ENCODE measurements at places on chromosomes 5 and 9. TPM values are rescaled to one million over a fixed set of nuclear protein-coding genes. Genes with fewer than 3 reads are reported as not detected.

GRCh38 chr9:125545845-125546244 is 161.2 kb downstream of the MAPKAP1 start:
- H3K4me1 ChIP-seq, result peaks cover 52% of the 10 kb centered on the region
- no peaks in the 10 kb centered on the region for H3K36me3 ChIP-seq
- H3K27ac ChIP-seq, result peak overlapping the region; percentile 49
- H3K4me3 ChIP-seq, result no peak overlapping the region
- DNase-seq, result no peak

GRCh38 chr5:89628876-89629635 is 746.1 kb upstream of the MEF2C start:
- no peak overlapping the region for H3K4me3 ChIP-seq
- no peaks in the 10 kb centered on the region for H3K27me3 ChIP-seq
- no peaks in the 10 kb centered on the region for H3K4me1 ChIP-seq
- no peak for DNase-seq
- no peak overlapping the region for H3K27ac ChIP-seq

- DNase-seq, result peak; percentile 40
- peaks cover 3% of the 10 kb centered on the region for H3K4me1 ChIP-seq
- no peaks in the 10 kb centered on the region for H3K36me3 ChIP-seq
These were observed 104.7 kb upstream of the PHYKPL start for GRCh38 chr5:178337334-178337741.

DNA sequence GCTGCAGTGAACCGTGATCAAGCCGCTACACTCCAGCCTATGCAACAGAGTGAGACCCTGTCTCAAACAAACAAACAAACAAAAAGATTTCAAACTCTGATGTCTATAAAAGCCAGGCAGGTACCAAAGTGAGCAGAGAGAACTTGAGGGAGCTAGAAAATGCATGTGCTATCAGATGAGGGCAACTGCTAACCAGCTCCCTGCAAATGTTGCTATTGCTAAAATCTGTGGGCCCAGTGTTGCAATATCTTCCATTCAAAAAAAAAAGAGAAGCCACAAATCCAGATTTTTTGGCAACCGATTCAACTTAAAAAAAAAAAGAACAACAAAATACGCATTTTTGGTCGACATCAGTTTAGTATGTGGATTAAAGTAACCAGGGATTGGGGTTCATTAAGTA is 5.5 kb downstream of the UBE2D2 start:
- no peak overlapping the region for H3K4me3 ChIP-seq
- peak; percentile 22 for DNase-seq
- peaks cover 3% of the 10 kb centered on the region for H3K36me3 ChIP-seq

DNA sequence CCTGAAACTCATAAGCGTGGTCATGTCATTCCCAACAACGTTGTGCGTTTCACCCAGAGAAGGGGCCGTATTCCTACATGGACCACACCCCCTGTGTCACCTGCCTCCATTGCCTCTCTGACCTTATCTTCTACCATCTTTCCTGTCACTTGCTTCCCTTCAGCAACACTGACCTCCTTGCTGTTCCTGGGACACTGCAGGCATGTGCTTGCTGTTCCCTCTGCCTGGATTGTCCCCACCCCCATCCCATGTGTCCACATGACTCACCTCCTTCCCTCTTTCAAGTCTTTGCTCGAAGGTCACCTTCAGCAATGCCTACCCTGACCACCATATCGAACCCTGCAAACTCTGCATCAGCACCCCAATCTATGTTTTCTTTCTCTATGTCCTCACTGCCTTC is 133.2 kb upstream of the ZNF618 start:
- H3K36me3 ChIP-seq, result no peaks in the 10 kb centered on the region
- no peak for DNase-seq
- H3K27ac ChIP-seq, result no peak overlapping the region
- no peaks in the 10 kb centered on the region for H3K4me1 ChIP-seq
- H3K27me3 ChIP-seq, result peaks cover 14% of the 10 kb centered on the region
- no peak overlapping the region for H3K4me3 ChIP-seq

GRCh38 chr9:23820451-23821374 is 5.3 kb downstream of the ELAVL2 start:
- DNase-seq, result peak; percentile 57
- H3K27ac ChIP-seq, result no peak overlapping the region

DNA sequence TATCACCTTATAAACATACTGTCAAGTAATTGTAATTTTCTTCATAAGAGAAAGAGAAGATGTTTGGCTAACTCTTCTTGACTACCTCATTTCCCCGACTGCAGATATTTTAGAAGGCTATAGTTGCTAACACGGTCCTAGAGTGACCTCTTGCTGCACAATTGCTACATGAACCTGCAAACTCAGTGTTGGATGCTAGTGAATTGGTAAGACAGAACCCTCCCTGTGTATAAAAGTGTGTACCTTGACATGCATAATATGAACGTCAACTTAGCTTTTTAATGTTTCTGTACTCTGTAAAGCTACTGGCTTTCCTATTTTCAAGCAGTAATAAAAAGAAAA is 46.7 kb upstream of the CER1 start:
- no peaks in the 10 kb centered on the region for H3K36me3 ChIP-seq
- no peaks in the 10 kb centered on the region for H3K4me1 ChIP-seq
- no peak for DNase-seq
- H3K27ac ChIP-seq, result no peak overlapping the region
- H3K27me3 ChIP-seq, result no peaks in the 10 kb centered on the region
- H3K4me3 ChIP-seq, result no peak overlapping the region

- no peaks in the 10 kb centered on the region for H3K36me3 ChIP-seq
- peak overlapping the region; percentile 66 for H3K4me3 ChIP-seq
- H3K27me3 ChIP-seq, result peaks cover 33% of the 10 kb centered on the region
These were observed 866 bp upstream of the SEMA6A start for GRCh38 chr5:116575326-116576052.

DNA sequence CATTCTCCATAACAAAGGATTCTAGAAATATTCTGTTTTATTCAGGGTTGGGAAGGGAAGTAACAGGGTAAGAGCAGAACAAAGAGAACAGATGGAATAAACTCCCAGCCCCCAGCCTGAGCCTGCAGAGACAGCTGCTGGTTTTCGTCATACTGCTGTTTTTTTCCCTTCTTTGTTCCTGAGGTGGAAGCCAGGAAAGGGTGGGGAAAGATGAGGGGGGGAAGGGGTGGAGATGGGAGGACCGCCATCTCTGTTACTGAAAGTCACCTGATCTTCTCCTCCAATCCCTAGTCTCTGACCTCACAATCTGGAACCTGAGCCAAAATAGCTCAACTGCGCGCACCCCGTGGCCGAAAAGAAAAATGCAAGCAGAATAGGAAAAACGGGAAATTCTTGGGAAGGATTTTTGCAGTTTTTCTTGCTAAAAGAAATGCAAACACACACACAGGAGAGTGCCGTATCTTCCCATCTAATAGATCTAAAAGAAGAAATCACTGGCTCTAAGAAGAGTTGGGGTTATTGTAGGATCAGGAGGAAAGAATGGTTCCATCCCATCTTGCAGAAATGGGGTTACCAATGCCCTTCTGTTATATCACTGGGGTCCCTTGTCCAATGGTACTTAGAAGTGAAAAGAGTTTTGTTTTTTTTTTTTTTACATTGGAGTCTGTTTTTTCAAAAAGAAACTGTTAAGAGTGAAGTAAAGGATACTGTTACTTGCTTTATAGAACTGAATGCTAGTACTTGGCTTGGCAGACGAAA is 57.9 kb downstream of the DIAPH1 start:
- peaks cover 40% of the 10 kb centered on the region for H3K4me1 ChIP-seq
- DNase-seq, result peak; percentile 71
- H3K27ac ChIP-seq, result peak overlapping the region; percentile 88
- H3K4me3 ChIP-seq, result no peak overlapping the region
- no peaks in the 10 kb centered on the region for H3K27me3 ChIP-seq

DNA sequence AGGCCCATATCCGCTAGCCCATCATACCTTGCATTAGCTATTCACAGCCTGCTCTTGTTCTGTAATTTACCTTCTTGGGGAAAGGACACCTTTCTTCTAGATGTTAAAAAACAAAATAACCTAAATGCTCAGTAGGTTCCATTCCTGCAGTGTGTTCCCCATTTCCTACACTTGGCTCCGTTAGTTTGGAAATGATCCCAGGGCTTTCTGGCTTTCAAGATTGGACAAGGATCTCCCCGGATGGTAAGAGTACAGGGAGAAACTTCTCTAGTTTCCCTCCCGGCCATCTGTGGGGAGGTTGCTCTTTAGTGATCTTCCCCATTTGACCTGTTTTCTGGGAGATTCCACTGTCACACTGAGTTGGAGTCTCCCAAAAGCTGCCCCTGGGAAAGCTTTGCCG is 27.3 kb upstream of the STC2 start:
- H3K4me3 ChIP-seq, result no peak overlapping the region
- no peak overlapping the region for H3K27ac ChIP-seq
- H3K36me3 ChIP-seq, result no peaks in the 10 kb centered on the region
- H3K4me1 ChIP-seq, result no peaks in the 10 kb centered on the region

GRCh38 chr5:98168871-98169270 is 604.6 kb upstream of the RGMB start:
- no peak overlapping the region for H3K27ac ChIP-seq
- no peaks in the 10 kb centered on the region for H3K27me3 ChIP-seq
- H3K4me1 ChIP-seq, result no peaks in the 10 kb centered on the region
- H3K4me3 ChIP-seq, result no peak overlapping the region
- no peak for DNase-seq
- no peaks in the 10 kb centered on the region for H3K36me3 ChIP-seq

- no peaks in the 10 kb centered on the region for H3K36me3 ChIP-seq
- H3K27me3 ChIP-seq, result no peaks in the 10 kb centered on the region
- no peaks in the 10 kb centered on the region for H3K4me1 ChIP-seq
- no peak overlapping the region for H3K27ac ChIP-seq
- H3K4me3 ChIP-seq, result no peak overlapping the region
These were observed 169.5 kb downstream of the ZNF608 start for GRCh38 chr5:124576848-124577409.

DNA sequence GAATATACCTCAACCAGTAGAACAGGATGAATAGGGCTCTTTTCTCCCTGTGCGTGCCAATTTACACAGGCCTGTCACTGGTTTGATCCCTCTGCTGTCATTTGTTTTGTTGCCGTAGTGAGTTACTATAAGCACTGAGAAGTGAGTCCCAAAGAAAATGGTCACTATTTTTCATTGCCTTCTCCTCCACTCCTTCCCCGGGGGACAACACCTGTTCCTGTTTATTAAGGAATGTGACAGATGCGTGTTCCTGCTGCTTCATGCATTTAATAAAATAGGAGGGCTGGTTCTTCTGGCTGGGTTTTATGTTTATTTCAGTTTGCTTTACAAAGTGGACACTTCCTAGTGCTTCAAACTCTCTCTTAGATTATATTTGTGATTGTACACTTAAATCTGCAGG is 6.4 kb downstream of the THBS4 start:
- H3K27ac ChIP-seq, result no peak overlapping the region
- H3K4me1 ChIP-seq, result no peaks in the 10 kb centered on the region
- H3K27me3 ChIP-seq, result peaks cover 15% of the 10 kb centered on the region
- no peaks in the 10 kb centered on the region for H3K36me3 ChIP-seq

DNA sequence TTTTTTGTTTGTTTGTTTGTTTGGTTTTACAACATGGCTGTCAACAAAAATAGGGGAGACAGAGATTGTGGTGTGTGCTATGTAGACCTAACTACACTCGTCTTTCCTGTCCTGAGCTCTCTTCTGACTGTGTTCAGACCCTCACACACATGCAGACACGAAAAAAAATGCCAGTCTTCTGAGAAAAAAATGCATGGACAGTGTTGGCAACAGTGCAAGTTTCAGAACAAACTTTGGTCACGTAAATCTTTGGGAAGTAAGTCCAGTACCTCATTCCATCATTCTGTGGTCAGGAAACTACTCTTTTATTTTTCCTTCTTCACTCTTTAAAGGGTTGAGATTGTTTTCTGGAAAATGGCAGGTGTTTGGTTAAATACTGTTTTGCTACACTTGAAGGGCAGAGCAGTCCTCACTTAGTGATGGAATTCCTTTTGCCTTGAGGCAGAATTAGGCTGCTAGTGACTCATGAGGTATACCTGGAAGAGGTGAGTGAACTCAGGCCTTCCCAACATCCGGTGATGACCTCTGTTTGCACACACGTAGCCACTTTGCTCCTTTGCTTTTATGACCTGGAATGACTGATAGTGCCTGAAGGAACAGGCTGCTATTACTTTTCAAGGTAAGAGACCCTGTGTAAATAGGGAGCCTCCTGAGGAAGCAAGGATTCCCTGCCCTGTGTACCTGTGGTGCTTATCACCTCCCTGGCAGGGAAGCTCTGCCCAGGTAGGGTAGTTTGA is 81.6 kb upstream of the TNFAIP8 start:
- peak overlapping the region; percentile 4 for H3K27ac ChIP-seq
- no peaks in the 10 kb centered on the region for H3K27me3 ChIP-seq
- DNase-seq, result no peak
- H3K4me1 ChIP-seq, result peaks cover 34% of the 10 kb centered on the region

- H3K27me3 ChIP-seq, result no peaks in the 10 kb centered on the region
- no peak for DNase-seq
- no peak overlapping the region for H3K4me3 ChIP-seq
These were observed 33.1 kb upstream of the PRDM9 start for GRCh38 chr5:23474315-23474714.

The LCP2 gene
- total RNA-seq, result 83.1 TPM

The SLCO6A1 gene
- total RNA-seq, result not detected

The TTC23L gene
- 0.20 TPM for total RNA-seq

The SLC6A3 gene
- 0.52 TPM for total RNA-seq

The UIMC1 gene
- 35.4 TPM for total RNA-seq

The TRIM36 gene
- total RNA-seq, result 3.7 TPM

The POLR3G gene
- 0.93 TPM for total RNA-seq

The BAAT gene
- total RNA-seq, result 1.0 TPM

The ESM1 gene
- 2.7 TPM for total RNA-seq

The TMC1 gene
- not detected for total RNA-seq

The ANKRD18B gene
- total RNA-seq, result 1.2 TPM

The TXNDC8 gene
- total RNA-seq, result not detected

The ENG gene
- 322 TPM for total RNA-seq

The PTGES gene
- 2.1 TPM for total RNA-seq

The TMEM252 gene
- not detected for total RNA-seq

Measured in upper lobe of right lung (tissue), 1 donor.